ENCODE measurements at places on chromosomes 12 and 14. TPM values are rescaled to one million over a fixed set of nuclear protein-coding genes. Genes with fewer than 3 reads are reported as not detected.

- DNase-seq: no peak
These were observed 89.0 kb downstream of the POLR3B start for GRCh38 chr12:106446419-106447092.

ABCC9 gene
- not detected for total RNA-seq

VAMP1 gene
- 32.9 TPM for total RNA-seq

GRCh38 chr12:12482959-12483358 is 79.7 kb downstream of the DUSP16 start:
- no peak for DNase-seq

GRCh38 chr12:130090542-130090941 is 71.7 kb upstream of the FZD10 start:
- no peak for DNase-seq

GRCh38 chr12:63802012-63802608 is 22.4 kb downstream of the RXYLT1 start:
- DNase-seq: no peak

RAD51AP1 gene
- total RNA-seq: 5.9 TPM

- no peak for DNase-seq
These were observed 60.1 kb downstream of the SUSD6 start for GRCh38 chr14:69671365-69672030.

A2M gene
- not detected for total RNA-seq

GRCh38 chr12:123675436-123675835 is 4.5 kb downstream of the TCTN2 start:
- no peak for DNase-seq

DNA sequence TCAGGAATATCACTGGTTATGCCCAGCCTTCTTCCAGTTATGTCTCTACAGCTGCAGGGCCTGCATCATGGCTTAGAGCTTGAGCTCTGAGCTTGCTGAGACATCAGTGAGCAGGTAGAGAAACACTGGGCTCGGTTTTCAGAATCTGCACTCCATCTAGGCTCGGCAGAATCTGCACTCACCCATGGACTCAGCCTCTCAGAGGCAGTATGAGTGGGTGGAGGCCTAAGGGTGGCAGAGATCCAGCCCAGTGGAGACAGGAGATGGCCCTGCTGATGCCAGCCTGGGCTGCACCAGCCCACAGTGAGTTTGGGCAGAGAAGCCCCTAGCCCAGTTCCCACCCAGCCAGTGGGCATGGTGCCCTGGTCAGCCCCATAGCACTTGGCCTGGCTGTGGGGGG is 12.8 kb downstream of the KRT80 start:
- DNase-seq: no peak

SHMT2 gene
- 270 TPM for total RNA-seq

- no peak for DNase-seq
These were observed 353.7 kb downstream of the LRIG3 start for GRCh38 chr12:58566599-58566998.

- DNase-seq: no peak
These were observed 128.0 kb downstream of the RFLNA start for GRCh38 chr12:124422570-124423523.

- no peak for DNase-seq
These were observed 120.4 kb downstream of the ETV6 start for GRCh38 chr12:11769723-11770514.

SLC17A8 gene
- total RNA-seq: not detected

PLEKHG7 gene
- total RNA-seq: 3.4 TPM

CLEC1A gene
- not detected for total RNA-seq

EDDM3A gene
- not detected for total RNA-seq

DNA sequence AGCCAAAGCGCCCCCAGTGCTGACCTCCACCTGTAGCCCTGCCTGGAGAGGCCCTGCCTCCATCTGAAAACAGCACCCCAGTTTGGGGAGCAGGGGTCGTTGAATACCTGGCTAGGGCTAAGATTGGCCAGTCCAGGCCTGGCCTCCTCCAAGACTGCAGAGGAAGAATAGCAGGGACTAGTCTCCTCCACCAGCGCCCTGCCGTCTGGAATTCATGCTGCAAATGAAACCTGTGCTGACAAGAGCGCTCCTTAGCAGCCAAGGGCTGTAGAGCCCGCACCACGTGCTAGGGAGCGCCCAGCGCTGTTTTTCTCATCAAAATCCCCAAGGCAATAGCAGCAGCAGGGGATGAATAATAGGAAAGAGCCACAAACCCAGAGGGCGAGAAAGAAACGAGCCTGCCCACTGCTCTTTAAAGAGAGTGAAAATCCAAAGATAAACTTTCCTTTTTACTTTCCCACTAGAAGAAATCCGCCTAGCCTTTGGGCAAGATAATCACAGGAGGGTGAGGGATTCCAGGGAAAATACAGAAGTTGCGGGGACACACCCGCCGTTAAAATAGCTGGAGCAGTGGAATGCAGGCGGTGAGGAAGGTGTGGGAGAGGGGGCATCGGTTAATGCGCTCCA is 3.3 kb downstream of the COL2A1 start:
- peak; percentile 10 for DNase-seq

GRCh38 chr12:73125148-73125547 is 853.0 kb downstream of the TRHDE start:
- no peak for DNase-seq

- DNase-seq: no peak
These were observed 26.2 kb downstream of the EGLN3 start for GRCh38 chr14:33924566-33925100.

- peak; percentile 44 for DNase-seq
These were observed 30.6 kb downstream of the VCPKMT start for GRCh38 chr14:50085570-50086320.

DNA sequence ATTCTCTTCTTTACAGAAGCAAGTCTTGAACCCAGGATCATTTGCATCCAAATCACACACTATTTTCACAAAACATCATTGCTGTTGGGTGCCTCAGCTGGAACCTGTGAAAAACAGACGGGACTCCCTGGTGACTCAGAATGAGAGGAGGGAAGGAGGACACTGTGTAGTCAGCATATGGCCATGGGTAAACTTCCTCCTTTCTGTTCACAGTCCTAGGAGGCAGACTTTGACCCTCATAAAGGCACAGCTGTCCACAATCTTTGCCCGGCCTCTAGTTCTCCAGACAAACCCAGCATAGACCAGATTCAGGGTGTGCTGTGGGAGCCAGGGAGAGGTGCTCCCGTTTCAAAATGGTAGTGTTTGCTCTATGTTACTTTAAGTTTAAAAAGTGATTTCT is 62.0 kb downstream of the DYRK2 start:
- DNase-seq: no peak

KLHDC1 gene
- 5.7 TPM for total RNA-seq

PLA2G1B gene
- not detected for total RNA-seq

- no peak for DNase-seq
These were observed 25.0 kb downstream of the RERG start for GRCh38 chr12:15196221-15196620.

DNA sequence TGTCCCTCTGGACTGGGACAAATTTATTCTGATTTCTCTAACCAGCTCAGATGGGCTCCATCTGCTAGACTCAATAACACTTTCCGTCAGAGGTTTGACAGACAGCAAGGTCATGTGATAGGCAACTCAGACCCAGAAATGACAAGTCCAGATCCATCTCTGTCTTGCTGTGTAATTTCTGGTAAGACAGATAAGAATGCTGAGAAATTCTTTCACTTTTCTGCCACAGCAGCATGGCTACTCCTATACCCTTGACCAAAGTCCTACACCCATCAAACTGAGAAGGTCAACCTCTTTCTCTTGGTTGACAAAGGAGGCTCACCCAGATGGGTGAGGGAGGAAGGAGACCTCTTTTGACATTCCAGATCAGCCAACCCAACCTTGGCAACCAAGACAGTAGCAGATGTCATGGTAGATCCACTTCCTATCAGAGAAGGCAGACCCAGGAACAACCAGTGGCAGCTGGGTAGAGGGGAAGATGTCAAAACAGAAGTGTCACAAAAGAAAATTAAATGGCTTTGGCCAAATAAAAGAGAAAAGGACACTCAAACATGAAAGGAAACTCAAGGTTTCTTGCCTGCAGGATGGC is 36.9 kb upstream of the PRKAB1 start:
- no peak for DNase-seq

DNA sequence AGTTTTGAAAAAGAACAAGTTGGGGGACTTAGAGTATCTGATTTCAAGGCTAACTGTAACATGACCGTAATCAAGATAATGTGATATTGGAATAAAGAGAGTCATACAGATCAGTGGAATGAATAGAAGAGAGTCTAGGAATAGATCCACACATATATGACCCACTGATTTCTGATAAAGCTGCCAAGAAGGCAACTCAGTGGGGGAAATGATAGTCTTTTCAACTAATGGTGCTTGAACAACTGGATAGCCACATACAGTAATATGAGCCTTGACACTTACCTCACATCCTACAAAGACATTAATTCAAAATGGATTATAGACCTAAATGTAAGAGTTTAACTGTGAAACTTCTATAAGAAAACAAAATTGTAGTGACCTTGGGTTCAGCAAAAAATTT is 3.8 kb downstream of the PRKCH start:
- DNase-seq: no peak

BBOF1 gene
- total RNA-seq: 1.6 TPM

DNA sequence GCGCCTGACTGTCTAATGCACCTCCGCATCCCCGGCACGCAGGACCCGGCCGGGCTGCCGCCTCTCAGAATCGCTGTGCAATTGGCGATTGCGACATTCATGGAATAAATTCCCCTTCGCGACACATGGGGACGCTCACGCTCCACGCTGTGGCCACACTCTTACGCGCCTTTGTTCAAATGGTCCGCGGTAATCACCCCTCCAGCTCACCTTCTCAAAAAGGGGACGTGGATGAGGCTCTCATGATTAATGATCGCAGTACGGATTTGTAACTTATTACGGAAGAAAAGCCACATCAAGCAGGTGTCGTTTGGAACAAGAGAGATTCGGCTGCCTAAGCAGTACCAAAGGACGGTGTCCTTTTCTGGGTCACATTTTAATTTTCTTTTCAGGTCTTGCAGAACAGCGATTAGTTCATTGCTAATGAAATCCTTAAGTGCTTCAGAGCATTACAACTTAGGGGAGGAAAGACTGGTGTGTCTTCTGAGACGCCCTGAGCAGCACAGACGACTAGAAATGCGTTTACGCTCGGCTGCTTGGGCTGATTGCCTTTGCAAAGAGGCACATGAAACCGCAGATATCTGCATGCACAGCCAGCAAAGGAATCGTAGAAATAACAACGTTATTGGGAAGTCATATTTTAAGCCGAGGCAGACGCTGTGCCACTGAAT is 37.3 kb upstream of the ADGRD1 start:
- DNase-seq: peak; percentile 48

ASIC1 gene
- not detected for total RNA-seq

CARMIL3 gene
- 3.9 TPM for total RNA-seq

SPX gene
- total RNA-seq: 0.54 TPM

DNA sequence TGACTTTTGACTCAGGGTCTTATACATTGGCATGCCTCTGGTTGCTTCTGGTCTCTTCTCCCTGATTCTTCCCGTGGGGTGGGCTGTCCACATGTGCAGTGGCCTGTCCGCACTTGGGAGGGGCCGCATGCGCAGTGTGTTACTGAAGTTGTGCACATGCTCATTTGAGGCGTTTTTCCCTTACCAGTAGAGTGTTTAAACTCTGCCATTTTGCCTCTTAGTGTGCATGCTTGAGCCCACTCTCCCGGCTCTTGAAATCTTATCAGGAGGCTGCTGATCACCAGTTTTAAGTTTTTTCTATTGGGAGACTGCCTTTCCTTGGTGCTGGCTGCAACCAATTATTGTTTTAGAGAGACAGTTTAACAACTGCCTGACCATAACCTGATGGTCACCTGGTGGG is 32.1 kb upstream of the HECTD1 start:
- DNase-seq: no peak

GRCh38 chr12:49536526-49537071 is 2.2 kb upstream of the KCNH3 start:
- no peak for DNase-seq

TAS2R31 gene
- total RNA-seq: 5.3 TPM

DNA sequence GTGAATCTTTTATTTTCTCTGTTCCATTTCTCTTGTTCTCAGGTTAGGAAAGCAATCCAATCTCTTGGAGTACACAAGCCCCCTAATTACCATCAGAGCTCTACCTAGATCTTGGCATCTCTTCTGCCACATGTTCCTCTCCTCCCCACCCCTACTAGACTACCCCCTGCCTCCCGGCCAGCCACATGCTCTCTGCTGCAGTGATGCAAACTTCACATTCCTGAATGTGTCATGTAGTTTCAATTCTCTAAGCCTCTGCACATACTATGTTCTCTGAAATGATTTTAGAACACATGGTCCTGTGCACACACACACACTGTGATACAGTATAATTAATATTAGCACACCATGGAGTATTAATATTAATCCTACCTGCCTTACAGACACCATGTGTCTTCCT is 104.6 kb downstream of the EFCAB11 start:
- DNase-seq: no peak

TMEM106C gene
- 24.5 TPM for total RNA-seq

- DNase-seq: no peak
These were observed 30.5 kb upstream of the METAP2 start for GRCh38 chr12:95443459-95443858.

GRCh38 chr14:69755784-69756183 is 11.2 kb upstream of the SRSF5 start:
- no peak for DNase-seq

TEX22 gene
- total RNA-seq: 2.8 TPM

TOMM20L gene
- total RNA-seq: not detected

- no peak for DNase-seq
These were observed 63.2 kb downstream of the PLEKHA5 start for GRCh38 chr12:19192710-19193109.

All from activated B cell treated with CpG ODN at 0.5 μM for 24 hours (primary cell).